ENCODE measurements at places on chromosomes 6 and 20.

- no peak for DNase-seq
Measured at GRCh38 chr6:129681913-129682205, 28.1 kb downstream of the ARHGAP18 start.

GRCh38 chr6:156437121-156437879 is 339.9 kb upstream of the ARID1B start:
- no peak for DNase-seq

GRCh38 chr20:3173610-3174441 is 477 bp upstream of the LZTS3 start:
- peak; percentile 96 for DNase-seq

DNA sequence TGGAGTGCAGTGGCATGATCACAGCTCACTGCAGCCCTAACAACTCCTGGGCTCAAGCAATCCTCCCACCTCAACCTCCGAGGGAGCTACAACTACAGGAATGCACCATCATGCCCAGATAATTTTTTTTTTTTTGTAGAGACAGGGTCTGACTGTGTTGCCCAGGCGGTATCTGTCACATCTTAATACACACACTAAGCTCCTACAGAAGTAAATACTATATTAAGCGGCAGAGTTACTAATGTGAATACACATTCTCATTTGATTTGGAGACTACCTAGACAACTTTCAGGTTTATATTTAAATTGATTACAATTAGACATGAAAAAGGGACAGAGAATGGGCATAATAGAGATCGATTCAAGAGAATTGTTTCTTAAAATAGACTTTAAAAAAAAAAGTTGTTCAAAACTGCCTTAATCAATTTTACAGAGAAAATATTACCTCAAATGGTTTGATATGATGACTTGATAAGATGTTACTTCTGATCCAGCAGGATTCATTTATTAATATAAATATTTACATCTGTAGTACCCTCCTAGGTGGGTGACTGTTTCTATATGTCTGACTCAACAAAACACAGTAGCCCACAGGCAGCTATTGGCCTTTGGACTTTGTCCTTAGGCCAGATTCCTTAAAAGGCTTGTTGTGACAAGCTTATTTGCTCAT is 7.1 kb upstream of the LOC128125822 start:
- no peak for DNase-seq

GRCh38 chr6:52233975-52234823 is 10.1 kb downstream of the IL17F start:
- peak; percentile 50 for DNase-seq

DNA sequence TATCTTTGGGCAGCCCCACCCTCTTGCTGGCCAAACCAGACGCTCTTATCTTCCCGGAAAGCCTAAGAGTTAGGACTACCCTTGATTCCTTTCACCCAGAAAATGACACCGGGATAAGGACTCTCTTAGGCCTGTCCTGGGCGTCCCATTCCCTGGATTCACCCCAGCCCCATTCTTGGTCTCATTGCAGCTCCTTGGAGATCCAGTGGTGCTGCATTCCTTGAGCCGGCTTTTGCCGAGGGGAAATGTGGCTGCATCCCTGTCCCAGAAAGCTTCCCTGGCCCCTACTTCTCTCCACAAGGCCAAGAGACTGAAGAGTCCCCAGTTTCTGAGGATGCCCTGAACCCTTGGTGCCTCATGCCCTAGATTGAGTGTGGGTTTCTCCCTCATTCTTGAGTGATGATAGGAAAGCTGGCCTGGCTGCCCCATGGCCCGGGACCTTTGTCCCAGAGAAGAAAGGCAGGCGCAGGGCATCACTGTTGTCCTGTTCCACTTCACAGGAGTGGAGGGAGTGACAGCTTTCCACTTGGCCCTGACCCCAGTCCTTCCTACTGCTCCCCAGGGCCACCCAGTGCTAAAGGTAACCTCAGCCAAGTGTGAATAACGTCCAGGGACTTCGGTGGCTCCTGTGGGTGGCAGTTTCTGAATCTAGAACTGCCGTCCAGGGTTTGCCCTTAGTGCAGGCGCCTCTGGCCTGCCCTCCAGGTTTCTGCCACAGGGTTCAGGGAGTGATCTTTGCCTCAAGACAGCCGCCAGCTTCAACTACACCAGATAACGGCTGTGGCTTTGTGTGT is 42.7 kb upstream of the MYL9 start:
- no peak for DNase-seq

DNA sequence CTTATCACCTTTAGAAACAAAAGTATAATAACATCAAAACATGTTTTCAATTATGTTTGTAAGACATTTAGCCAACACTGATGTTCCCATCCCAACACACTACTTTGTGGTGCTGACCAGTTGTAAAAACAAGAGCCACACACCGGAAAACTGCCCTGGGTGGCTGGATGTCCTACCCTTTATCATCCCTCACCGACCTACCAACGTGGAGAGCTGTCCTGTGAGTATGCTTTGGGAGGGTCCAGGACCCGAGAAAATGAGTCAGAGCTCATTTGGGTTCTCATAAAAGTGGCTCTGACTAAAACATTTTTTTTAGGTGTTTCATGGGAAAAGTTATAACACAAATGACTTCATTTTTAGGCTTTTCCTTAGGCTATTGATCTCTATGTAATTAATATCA is 29.3 kb upstream of the CTAGE9 start:
- no peak for DNase-seq

GRCh38 chr6:80183019-80183795 is 76.7 kb downstream of the BCKDHB start:
- DNase-seq: no peak

DNA sequence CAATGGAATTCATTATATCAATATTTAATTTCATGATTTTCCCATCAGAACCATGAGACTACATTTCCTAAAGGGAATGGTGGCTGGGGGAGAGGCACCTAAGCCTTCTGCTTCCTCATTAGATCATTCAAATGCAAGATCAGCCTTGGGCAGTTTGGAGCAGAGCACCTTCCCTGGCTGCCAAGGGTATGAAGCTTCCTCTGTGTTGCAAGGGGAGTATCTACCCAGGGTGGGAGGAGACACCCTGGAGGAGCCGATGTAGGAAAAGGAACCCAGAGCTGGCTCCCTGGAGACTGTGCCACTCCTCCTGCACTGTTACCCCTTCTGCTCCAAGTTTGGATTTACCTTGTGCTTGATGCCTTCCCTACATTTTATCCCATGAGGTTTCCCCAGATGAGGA is 299.7 kb upstream of the PRDM1 start:
- no peak for DNase-seq

DNA sequence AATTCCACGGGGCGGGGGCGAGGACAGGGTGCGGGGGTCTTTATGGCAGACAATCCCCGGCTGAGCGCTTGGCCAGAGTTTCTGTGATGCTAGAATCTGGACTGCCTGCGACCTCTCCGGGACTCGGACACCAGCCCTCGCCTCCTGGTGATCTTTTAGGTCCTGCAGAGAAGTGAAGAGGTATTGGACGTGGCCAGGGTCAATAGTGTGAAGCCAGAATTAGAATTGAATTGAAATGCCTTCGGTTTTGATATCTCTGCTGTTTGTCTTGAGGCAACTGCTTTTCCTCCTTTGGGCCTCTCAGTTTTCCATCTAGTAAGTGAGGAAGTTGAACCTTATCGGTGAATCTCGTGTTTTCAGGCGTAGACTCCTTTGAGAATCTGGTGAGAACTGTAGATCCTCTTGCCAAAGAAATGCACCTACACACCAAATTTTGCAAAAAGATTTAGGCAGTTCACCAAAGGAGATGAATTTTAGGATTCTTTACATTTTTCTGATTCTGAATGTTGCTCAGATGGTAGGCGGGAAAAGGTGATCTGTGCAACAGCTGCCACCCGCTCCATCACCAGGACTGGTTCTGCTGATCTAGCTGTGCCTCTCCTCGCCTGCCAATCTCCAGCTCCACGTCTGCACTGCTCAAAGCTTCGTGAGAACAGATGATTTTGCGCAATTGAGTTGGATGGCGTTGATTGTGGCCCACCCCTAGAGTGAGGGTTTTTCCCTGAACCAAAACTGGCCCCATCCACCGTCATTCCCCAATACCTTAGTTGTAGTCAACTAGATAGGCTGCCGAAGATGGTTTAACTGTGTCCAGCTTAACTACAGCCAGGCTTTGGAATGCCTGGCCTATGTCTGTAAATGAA is 837 bp upstream of the OSER1 start:
- DNase-seq: no peak

DNA sequence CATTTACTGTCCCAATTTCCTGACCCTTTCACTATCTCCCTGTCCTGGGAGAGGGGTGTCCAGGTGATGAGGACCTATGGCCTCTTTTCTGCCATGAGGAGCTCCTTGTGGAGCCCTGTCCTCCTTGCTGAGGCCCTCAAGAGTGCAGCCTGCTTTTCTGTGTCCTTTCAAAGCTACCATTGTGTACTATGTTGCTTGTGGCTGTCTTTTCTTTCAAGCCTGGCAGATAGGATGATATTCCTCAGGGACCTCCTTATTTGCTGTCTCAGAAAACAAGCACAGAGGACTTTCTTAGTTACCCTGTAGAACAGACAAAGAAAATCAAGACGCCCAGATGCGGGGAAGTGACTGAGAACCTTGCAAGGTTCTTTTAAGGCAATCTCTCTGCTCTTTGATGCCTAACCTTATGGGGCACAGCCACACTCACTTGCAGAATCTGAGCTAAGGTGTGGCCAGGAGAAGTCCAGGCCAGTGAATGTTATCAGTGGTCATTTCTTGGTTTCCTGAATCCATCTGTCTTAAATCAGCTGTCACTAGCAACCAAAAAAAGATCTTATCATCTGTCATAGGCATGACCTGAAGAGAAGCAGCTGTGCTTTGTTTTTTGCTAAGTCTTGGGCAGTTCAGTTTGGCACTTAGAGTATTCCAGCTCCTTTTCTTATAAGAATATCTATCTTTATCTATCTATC is 17.2 kb downstream of the CARMIL1 start:
- no peak for DNase-seq

DNA sequence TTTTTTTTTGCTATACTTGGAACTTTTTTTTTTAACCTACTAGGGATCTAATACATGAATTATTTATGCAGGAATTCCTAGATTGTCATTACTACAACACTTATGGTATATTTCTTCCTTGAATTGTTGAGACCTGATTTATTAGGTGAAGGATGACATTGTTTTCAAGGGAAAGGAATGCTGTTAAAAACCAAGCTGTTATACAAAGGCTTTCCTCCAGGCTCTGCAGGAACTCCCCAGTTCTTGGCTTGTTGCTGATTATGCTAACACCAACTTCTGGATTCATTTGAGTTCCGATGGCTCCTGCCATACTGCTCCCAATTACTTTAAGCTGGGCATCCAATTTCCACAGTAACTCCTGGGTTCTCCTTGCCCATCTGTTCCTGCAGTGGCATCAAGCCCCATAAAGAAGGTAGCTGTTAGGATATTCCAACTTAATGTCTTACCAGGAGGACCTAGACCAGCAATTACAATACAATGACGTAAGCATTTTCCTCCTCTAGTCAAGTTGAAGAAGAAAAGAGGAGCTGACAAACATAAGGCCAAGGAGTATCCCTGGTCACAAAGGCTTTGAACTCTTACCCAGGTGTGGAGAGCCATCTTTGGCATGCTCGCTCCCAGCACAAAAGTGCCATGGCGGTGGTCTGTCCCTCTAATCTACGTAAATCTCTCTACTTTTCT is 215.9 kb upstream of the AGPAT4 start:
- no peak for DNase-seq

- no peak for DNase-seq
Measured at GRCh38 chr20:57880571-57880892, 170.7 kb upstream of the PMEPA1 start.

DNA sequence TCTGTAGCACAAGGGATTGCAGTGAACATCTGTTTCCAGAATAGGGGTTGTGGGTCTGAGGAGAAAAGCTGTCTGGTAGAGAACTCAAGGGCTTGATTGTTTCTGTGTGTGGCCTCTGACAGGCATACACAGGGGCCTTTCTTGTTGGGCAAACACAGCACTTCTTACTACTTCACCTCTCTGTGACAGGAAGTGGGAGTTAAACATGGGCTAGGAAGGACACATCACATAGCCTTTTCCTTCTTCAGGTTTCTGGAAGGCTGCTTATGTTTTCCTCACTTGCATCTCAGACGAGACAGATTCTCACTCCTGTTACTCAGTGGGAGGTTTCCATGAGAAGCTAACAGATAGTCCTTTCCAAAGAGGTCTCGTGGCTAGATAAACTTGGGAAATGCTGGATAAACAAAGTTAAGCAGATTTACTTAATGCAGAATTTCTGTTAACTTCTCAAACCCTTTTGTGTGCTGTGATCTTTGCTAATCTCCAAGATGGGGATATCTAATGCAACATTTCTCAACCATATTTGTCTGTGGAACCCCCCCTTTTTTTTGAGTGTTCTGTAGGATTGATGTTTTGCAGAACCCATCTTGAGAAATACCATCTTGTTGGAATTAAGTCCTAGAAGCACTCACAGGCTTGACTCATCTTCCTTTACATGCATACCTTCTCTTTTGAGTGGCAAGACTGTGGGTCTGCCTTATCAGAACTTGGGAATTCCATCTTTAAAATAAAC is 41.9 kb upstream of the RNF8 start:
- no peak for DNase-seq

- DNase-seq: no peak
Measured at GRCh38 chr6:31125586-31126363, 5.5 kb upstream of the CDSN start.

DNA sequence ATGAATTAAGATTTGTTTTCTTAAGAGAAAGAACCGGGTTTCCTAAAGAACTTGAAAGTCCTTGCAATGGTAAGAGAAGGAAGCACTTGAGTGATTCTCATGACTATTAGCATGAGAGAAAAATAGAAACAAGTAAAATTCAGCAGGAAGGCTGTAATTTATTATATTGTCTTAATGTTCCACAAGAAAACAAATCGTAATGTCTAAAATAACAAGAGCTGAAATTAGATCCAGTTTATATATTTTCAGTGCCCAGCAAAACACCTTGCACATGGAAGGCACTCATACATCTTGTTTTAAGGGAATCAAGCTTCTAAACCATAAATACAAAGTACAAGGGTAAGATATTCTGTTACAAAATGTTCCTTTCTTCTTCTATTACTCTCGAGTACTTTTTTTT is 229.4 kb upstream of the PLN start:
- no peak for DNase-seq

- DNase-seq: no peak
Measured at GRCh38 chr6:167791091-167791779, 35.5 kb upstream of the AFDN start.

DNA sequence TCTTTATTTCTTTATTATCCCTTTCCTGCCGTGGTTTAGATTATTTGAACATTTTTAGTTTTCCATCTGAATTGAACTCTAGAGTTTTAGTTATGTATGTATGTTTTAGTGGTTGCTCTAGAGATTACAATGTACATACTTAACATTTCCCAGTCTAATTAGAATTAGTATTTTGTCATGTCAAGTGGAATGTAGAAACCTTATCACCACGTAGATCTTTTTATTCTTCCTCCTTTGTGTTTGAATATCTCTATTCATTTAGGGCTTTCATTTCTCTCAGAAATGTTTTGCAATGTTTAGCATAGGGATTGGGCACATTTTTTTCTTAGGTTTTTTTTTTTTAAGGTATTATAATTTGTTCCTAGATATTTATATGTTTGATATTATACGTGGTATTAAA is 73.1 kb upstream of the EZR start:
- no peak for DNase-seq

GRCh38 chr6:36076178-36077063 is 48.8 kb downstream of the MAPK14 start:
- DNase-seq: no peak

- no peak for DNase-seq
Measured at GRCh38 chr6:1590580-1590979, 19.1 kb upstream of the FOXC1 start.

GRCh38 chr6:65671922-65672321 is 35.1 kb downstream of the EYS start:
- no peak for DNase-seq
